ENCODE measurements at places on chromosomes 13 and 19.

DNA sequence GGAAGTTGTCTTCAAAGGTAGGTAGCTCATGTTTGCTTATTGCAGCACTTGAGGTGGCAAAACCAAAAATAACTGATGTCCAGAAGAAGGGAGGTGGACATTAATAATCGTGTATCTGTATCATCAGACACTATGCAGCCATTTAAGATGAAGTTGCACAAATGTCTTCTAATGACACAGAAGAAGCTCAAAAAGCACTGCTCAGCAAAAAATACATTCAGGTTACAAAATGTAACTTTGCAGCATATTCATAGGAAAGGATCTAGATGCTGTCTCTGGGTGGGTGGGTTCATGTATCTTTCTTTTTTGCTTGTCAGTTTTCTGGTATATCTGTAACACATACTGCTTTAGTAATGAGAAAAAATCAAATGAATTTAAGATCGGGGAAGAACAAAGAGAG is 247.8 kb downstream of the DNAJC15 start:
- no peak for DNase-seq

GRCh38 chr13:79995334-79995733 is 345.6 kb downstream of the SPRY2 start:
- no peak for DNase-seq

- DNase-seq, result no peak
Measured at GRCh38 chr13:46158222-46158621, 23.8 kb downstream of the LCP1 start.

DNA sequence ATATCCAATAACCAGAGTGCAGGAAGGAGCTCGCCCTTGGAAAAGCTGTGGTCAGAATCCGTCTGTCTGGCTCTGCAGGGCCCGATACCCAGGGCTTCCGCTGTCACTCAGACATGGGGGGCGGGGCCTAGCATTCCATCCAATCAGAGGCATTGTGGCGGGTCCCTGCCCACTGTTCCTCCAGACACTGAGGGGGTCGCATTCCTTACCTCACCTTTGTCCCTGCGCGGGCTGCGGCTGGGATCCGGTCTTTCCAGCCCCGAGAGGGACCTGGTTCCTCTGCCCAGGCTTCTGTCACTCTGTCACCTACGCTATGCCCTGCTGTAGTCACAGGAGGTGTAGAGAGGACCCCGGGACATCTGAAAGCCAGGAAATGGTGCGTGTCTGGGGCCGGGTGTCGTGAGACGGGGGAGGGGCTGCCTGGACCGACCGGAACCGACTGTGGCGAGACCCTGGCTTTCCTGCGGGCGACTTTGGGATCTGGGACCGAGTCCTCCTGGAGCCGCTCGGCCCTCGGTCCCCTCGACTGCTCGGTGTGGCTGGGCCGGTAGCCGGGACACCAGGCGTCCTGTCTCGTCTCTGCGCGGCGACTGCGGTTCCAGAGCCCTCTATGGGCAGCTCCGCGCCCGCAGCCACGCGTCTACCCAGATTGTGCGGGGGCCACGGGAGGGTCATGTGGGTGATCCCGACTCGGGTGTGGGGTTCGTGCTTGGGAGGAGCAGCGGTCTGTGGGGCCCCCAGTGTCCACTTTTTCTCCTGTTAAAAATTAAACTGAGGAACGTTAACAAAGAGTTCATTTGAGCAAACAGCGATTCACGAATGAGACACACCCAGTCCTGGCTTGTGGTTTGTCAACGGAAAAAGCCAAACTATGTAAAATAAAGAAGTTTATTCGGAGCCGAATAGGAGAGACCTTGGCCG is at the start of gene ZNF69:
TSS of gene ZNF69 (plus strand) at position 172 of the 921 bp plus-strand sequence. CDS start at position 314, 142 bp downstream.
- peak; percentile 56 for DNase-seq

- no peak for DNase-seq
Measured at GRCh38 chr19:12859546-12859945, 21.2 kb downstream of the MAST1 start.

- DNase-seq, result no peak
Measured at GRCh38 chr19:55068950-55069864, 6.3 kb upstream of the RDH13 start.

GRCh38 chr13:93789058-93789457 is 562.5 kb downstream of the GPC6 start:
- DNase-seq, result no peak

- DNase-seq, result no peak
Measured at GRCh38 chr13:70473907-70474306, 365.7 kb upstream of the KLHL1 start.

GRCh38 chr13:43347877-43348276 is 324.5 kb downstream of the DNAJC15 start:
- DNase-seq, result no peak

DNA sequence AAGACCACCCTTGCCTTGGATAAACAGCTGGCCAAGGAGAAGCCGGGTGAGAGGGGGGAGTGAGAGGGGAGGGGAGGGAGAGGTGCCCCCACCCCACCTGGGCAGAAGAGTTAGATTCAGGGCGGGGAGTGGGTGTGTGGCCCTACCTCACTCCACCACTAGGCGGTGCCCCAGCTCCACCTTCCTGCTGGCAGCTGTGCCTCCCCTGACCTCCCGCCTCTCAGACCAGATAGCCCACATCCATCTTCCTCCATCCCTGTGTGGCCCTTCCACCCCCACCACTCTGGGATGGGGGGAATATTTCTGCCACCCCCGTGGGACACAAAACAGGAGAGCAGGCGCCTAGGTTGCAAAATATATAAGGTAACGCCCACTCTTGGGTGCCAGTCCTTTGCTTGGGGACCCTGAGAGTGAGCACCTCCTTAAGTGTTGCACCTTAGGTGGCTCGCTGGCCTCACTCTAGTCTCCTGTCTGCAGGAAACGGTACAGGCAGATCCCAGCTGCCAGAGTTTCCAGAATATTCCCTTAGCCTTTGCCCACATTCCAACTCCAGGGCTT is 13.8 kb upstream of the EHD2 start:
- peak; percentile 66 for DNase-seq

- DNase-seq, result no peak
Measured at GRCh38 chr13:106997696-106998095, 429.8 kb upstream of the ARGLU1 start.

DNA sequence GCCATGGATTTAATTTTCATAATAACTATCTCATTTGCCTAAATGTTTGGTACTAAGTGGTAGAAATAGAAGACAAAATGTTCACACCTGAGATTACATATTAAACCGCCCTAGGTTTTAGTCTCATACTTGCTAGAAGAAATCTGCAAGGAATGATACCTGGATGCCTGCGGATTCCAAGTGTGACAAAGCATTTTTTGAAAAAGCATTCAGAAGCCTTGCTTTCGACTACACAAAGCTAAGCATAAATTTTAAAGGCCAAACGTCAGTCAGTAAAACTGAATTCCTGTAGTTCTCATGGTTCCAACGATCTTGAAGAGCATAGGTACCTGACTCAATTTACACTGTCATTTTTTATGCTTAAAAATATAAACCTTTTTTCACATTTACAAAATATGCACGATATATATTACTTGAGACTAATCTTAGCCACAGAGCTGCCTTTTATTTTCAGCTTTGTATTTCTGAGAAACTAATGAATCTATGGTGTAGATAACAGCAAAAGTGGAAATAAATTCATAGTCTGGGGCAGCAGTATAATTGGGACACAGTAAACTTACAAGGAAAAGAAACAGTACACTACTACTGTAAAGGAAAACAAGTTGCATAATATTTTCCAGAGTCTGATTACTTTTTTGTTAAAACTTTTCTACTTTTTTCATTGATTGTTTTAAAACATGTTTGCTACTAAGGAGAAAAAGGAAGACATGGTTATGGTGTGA is 1.2 kb upstream of the LRRC63 start:
- DNase-seq, result no peak

GRCh38 chr19:27935669-27936068 is 1277.3 kb downstream of the UQCRFS1 start:
- DNase-seq, result no peak

DNA sequence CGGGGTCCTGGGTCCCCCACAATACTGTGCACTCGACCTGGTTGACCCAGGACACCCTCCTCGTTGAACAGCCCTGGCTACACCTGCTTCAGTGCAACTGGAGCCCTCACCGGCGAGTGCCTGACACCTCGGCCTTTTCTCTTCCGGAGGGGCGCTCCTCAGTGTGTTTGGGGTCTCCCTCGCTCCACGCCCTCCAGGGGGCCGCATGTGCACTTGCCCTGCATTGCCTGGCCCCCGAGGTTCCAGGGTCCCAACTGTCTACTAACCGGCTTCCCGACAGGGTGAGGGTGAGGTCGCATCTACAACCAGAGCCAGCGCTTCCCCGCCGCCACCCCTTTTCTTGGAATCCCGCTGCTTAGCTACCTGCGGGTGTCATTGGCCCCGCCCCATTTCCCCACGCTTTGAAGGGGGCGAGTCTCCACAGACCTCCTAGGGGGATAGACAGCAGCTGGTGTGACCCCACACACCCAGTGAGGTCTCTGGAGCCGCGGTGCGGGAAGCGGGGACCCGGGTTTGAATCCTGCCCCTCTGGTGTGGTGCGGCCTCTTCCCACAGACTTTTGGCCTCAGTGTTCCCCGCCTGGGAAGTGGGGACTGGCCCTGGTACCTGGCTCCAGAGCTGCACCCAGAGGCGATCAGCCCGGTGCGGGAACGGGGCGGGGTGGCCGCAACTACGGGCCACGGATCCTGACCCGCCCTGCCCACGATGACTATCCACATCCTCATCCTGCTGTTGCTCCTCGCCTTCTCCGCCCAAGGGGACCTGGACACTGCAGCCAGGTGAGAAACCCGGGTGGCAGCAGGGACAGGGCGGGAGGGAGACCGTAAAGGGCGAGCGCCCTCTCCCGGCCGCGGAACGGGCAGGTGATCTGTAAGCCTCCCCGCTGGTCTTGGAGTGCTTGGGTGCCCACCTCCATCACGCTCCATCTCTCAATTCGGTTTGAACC is at the start of gene ADM5:
TSS of gene ADM5 (plus strand) at position 462 of the 946 bp plus-strand sequence. CDS start at position 706, 244 bp downstream.
- DNase-seq, result peak; percentile 48

- no peak for DNase-seq
Measured at GRCh38 chr13:113152691-113152983, 5.8 kb upstream of the PROZ start.

GRCh38 chr13:106373304-106373988 is 162.0 kb downstream of the EFNB2 start:
- no peak for DNase-seq

DNA sequence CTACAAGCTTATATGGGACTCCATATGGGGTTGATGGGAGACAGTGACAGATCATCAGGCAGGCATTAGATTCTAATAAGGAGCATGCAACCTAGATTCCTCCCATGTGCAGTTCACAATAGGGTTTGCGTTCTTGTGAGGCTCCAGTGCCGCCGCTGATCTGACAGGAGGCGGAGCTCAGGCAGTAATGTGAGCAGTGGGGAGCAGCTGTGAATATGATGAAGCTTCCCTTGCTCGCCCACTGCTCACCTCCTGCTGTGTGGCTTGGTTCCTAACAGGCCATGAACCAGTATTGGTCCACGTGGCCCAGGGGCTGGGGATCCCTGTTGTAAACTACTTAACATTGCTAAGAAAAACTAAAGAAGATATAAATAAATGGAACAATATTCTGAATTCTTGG is 378.4 kb downstream of the KCNRG start:
- DNase-seq, result no peak

GRCh38 chr19:19256072-19256969 is 16.8 kb downstream of the TM6SF2 start:
- DNase-seq, result no peak

GRCh38 chr19:32287086-32287485 is 58.3 kb upstream of the ZNF507 start:
- no peak for DNase-seq

DNA sequence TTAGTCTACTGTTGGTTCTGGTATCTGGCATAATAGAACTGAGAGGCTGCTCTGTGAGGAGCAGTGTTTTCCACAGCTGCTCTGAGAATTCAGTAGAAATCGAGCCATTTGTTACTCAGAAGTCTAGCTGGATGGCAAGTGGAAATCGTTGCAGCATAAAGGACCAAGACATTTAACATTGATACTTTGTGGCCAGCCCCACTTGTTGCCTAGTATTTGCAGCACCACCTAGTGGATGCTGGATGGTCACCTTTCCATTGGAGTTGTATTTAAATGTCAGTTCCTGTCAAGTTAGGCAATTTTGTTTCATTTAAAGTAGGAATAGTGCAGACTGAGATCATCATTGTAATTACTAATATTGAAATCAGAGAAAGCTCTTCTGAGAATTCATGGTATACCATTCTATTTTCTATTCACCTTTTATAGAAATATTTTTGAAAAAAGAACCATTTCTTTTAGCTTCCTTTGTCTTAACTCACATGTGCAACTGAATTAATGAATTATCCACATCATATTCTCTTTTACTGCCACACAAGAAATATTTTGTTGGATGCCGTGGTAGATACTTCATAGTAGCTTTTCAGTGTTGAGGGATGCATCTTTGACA is 64.6 kb downstream of the PDS5B start:
- peak; percentile 60 for DNase-seq

DNA sequence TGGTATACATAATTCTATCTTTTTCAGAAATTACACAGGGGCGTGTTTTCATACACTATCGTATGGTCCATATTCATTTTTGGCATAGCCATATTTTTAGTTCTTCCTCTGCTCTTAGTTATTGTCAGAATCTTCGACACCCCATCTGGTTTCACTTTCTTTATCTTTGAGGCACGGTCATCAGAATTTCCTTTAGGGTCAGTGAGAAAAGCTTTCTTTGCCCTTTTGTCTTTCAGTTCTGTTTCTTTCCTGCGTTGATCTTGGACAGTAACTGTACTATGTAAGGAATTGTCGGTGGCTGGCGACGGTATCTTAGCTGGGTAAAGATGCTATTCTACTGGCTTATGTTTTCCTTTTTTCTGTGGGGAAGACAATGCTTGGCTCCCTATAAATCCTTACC is 10.6 kb upstream of the KIR2DL4 start:
- DNase-seq, result no peak

- no peak for DNase-seq
Measured at GRCh38 chr13:113769106-113769505, 10.1 kb downstream of the TMEM255B start.

- no peak for DNase-seq
Measured at GRCh38 chr13:113239986-113240385, 30.6 kb downstream of the CUL4A start.

DNA sequence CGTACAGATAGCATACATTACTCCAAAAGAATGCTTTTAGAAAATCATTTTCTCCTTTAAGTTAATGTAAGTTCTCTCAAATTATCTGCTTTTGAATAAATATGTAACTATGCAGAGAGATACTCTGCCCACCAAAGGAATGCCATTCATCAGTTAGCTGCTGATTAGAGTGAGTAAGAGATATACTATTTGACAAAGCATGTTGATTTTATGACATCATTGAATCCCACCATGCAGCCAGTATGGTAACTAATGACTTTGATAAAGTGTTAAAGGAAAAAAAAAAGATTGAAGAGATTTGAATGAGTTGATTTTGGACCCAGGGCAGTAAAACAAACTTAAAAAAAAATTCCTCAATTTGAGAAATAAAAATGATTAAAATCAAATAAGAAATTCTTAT is 521.5 kb downstream of the SLITRK6 start:
- no peak for DNase-seq

GRCh38 chr19:19515642-19516519 is at the start of gene NDUFA13:
Gene NDUFA13, plus strand, starts transcription at chr19:19516225. Its CDS starts 14 bp downstream, at chr19:19516239.
- DNase-seq, result peak; percentile 95

DNA sequence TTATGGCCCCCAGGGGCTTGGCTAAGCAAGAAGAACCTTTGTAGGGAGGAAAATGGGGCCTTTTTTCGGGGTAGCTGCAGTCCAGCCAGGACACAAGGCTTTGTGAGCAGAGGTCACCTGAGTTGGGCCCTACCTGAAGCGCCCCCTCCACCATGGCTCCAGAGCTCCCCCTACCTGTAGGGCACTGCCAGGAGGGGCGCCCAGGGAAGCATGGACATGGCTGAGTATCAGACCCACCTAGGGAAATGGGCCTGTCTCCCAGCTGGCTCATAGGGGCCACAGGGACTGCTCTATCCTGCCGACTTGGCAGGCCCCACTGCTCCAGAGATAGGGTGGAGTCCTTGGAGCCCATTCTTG is 9.0 kb upstream of the CEBPA start:
- DNase-seq, result no peak

GRCh38 chr13:107835339-107836018 is 379.9 kb downstream of the LIG4 start:
- DNase-seq, result no peak

All from activated naive CD4-positive, alpha-beta T cell treated with Interleukin-2 at 50 U/mL for 16 hours (primary cell).